ENCODE measurements at places on chromosomes 5 and 9.

- DNase-seq, result no peak
Observed at GRCh38 chr9:98107926-98108325, 11.1 kb downstream of the TRIM14 start.

- no peak for DNase-seq
Observed at GRCh38 chr9:132249123-132249522, 87.3 kb downstream of the NTNG2 start.

DNA sequence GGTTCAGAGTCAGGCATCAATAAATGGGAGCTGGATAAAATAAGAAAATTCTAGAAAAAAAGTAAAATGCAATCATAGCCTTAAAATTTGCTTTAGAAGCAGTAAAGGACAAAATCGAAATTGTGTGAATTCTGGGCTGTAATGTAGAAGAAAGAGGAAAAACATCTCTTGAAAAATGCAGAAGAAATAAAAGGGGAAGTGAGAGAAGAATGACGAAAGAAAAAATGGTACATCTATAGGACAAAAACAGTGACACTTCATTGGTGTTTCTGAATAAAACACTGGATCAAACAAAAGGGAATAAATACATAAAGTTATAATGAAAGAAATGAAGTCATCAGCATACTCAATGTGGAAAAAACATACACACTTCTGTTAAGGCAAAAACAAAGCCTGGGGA lies 642.3 kb downstream of the ACTL7B start:
- DNase-seq, result no peak

DNA sequence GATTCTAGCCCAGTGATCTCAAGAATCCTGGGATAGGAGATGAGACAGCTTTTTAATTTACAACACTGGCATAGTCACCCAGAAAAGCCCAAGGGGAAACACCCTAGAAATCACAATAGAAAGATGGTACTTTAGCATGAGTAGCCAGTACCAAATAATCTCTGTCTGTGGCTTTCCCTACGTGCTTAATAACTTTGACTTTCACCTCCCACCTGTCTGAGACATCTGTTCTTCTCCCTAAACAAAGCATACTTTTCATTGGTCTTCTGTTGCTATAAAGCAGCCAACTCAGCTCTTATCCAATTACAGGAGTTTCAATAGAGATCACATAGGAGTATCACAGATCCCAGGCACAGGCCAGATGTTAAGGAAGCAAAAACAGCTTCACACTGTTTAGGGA lies 10.4 kb downstream of the MARCHF3 start:
- DNase-seq, result no peak

DNA sequence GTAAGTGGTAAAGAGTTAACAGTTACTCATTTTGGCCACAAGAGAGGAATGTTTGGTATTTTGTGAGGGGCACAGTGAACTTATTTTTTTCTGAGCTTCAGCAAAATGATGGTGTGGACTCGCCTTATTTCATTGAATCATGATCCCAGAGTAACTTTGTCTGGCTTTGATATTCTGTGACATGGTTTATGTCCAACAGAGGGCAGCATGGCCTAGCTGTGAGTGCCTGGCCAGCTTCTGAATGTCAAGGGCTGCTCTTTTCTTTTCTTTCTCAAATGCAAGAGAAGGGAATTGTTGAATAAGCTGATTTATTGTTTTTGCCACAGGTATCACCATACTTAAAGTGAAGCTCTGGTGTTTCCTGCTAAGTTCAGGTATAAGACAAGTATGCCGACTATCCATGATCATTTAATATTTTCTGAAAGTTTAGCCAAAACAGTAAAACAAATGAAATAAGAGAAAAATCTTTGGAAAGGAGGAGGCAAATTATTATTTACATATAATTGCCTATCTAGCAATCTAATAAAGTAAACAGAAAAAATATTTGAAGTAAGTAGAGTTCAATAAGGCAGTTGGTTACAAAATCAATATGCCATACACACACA lies 31.7 kb downstream of the MRPL22 start:
- no peak for DNase-seq

DNA sequence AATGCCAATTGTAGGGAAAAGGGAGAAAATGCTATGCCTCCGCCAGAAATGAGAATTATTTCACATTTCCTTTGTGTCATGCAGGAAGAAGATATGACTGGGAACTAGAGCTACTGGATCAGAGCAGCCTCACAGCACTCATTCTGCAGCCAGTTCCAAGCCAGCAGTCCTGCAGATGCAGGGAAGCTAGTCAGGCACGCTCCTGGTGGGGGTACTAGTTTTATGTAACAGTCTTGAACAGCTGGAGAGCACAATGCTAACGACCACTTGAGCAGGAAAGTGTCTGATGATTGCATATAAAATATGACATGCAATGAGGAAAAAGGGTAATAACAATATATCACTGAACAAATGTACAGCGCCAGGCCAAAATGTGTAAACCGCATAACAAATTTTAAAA lies 21.7 kb downstream of the CDH10 start:
- no peak for DNase-seq

GRCh38 chr9:115651461-115651860 lies 502.1 kb upstream of the PAPPA start:
- no peak for DNase-seq

GRCh38 chr9:84808416-84808815 lies 138.9 kb downstream of the NTRK2 start:
- no peak for DNase-seq

- DNase-seq, result no peak
Observed at GRCh38 chr9:135093111-135093510, 5.6 kb downstream of the OLFM1 start.

- no peak for DNase-seq
Observed at GRCh38 chr5:52746539-52746938, 41.2 kb upstream of the ITGA1 start.

All from left forelimb (tissue), 1 donor.